ENCODE measurements at places on chromosomes 6 and 20.

GRCh38 chr6:71649915-71650314, 236.4 kb upstream of the RIMS1 start:
- no peak for DNase-seq

GRCh38 chr6:10174056-10174455, 240.8 kb downstream of the TFAP2A start:
- no peak for DNase-seq

DNA sequence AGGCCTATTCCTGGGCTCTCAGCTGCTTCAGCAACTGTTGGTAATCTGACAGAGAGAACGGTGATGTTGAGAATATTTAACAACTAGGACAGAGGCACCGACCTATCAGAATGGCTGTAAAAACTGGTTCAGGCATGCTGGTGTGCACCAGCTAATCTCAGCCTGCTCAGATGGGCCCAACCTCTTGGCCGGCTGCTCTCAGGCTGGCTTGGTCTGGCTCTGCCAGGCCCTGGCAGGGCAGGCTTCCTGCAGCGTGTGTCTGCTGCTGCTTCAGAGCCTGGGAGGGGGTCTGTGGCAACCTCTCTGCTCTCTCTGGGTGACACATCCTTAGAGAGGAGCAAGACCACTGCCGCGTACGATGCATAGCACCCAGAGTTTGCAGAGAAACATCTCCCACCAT, 4.8 kb downstream of the SLC2A12 start:
- no peak for DNase-seq

DNA sequence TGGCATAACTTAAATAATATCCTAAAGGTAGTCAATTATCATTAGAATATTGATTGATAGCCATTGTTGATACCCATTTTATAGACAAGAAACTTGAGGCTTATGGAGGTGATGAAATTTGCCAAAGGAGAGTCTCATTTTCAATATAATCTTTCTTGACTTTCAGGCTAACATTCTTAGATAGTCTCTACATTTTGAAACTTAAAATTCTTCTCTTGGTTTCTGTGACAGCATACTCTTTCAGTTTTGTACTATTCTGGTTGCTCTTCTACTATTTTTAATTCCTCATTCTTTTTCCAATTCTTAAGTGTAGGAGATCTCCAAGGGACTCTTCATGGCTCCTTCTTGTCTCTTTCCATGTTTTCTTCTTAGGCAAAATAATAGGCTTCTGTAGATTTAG, 3.7 kb upstream of the SH3BGRL2 start:
- DNase-seq: no peak

DNA sequence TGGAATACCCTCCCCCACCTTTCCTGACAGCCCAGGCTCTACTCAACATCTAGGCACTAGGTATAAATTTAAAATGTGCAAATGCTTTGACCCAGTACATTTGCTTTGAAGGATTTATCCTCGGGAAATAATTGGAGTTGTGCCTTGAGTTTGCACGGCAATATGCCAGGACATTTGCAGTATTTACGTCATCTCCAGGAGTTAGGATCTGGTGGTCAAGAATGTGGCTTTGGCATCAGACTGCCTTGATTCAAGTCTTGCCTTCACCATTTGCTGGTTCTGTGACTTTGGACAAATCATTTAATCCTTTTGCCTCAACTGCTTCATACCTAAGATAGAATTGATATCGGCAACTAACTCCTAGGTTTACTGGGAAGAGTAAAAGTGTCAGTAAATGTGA, 169.6 kb downstream of the PLCB1 start:
- no peak for DNase-seq

- DNase-seq: no peak
These were observed 6.6 kb downstream of the TRIM15 start for GRCh38 chr6:30169658-30170614.

DNA sequence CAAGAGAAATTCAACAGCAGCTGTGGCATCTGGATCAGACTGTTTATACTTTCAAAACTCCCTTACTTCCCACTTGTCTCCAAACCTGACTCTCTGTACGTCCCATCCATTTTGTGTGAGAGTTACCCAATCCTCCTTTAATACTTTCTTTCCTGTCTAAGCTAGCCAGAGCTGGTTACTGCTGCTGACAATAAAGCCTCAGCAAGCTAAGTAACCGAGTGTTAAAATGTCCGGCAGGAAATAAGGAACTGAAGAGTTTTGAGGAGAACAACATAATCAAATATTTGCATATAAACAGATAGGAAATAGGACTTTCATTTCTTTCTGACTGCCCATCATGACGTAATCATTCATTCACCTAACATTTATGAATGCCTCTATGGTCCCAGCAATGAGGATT, 11.6 kb downstream of the TMEM30A start:
- no peak for DNase-seq

DNA sequence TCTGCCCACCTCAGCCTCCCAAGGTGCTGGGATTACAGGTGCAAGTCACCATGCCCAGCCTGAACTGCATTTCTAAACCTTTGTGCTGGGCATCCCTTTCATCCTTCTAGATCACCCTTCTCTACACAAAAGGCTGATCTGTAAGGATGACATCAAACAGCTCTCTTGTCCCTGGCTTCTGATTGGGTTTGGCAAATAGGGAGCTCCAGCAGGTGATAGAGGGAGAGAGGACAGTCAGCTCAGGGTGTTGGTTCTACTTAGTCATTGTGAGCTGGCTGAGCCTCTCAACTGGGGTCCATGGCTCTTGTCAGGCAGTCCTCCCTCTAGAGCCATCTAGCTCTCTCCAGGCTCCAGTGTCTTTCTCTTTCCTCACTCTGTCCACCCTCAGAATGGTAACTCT, 237.6 kb upstream of the JARID2 start:
- DNase-seq: no peak

GRCh38 chr6:15423286-15423993, 177.6 kb downstream of the JARID2 start:
- DNase-seq: no peak
